Endothelial cell of umbilical vein (primary cell): ENCODE measurements at places on chromosomes 6 and 20. TPM values are rescaled to one million over a fixed set of nuclear protein-coding genes. Genes with fewer than 3 reads are reported as not detected.

DNA sequence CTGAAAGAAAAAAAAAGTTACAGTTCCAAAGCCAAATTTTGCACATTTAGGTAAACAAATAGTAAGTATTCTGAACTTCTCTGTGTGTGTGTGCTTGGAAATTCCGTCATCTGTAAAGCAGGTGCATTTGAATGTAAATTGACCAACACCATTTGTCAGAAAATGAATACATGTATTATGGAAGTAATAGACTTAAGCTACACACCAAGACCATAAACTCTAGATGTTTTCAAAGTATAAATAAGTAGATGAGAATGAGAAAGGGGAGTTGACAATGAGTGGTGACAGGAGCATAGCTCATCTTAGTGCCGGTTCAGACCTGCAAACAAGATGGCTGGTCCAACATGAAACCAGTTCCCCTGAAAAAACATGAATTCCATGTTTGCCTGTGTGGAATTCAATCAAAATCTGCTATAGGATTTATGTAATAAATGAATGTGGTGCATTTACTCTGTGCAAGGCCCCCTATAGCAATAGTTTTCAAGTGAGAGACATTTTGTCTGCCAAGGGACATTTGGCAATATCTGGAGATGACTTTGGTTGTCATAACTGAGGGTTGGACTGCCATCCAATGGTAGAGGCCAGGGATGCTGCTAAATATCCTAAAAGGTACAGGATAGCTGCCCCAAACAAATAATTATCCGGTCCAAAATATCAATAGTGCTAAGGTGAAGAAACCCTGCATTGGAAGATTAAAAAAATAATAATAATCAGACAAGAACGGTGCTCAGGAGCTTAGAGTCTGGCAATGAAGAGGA, 11.0 kb upstream of the FILIP1 start:
- H3K27ac ChIP-seq: no peak overlapping the region
- no peaks in the 10 kb centered on the region for H3K27me3 ChIP-seq

GRCh38 chr6:155530219-155530834, 74.7 kb upstream of the NOX3 start:
- H3K36me3 ChIP-seq: no peaks in the 10 kb centered on the region
- no peaks in the 10 kb centered on the region for H3K27me3 ChIP-seq
- peak overlapping the region; percentile 83 for H3K27ac ChIP-seq
- peak; percentile 77 for DNase-seq

DNA sequence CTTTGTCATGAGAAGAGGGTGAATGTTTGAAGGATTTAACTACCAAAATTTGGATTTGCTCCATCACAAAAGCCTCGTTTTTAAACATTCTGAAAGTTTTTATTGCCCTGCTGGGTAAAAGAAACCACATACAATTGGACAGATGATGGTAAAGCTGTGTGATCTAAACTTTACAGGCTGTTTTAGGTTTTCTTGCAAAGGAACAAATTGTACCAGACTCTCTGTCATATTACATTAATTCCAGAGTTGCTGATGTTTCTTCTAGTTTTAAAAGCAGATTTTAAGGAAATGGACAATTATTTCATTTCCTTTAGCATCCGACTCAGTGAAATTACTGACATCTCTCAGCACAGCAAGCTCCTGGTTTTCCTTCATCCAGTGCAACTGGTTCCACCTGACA, 53.2 kb downstream of the CRYBG1 start:
- no peak overlapping the region for H3K27ac ChIP-seq
- no peak for DNase-seq
- no peak overlapping the region for H3K4me3 ChIP-seq
- H3K27me3 ChIP-seq: no peaks in the 10 kb centered on the region
- no peaks in the 10 kb centered on the region for H3K4me1 ChIP-seq

- no peak overlapping the region for H3K27ac ChIP-seq
- no peaks in the 10 kb centered on the region for H3K36me3 ChIP-seq
- no peaks in the 10 kb centered on the region for H3K4me1 ChIP-seq
- H3K4me3 ChIP-seq: no peak overlapping the region
- DNase-seq: no peak
These were observed 14.5 kb upstream of the CSNK2A1 start for GRCh38 chr20:558117-558516.

The COL19A1 gene
- total RNA-seq: not detected in 2 replicates

The KCNS1 gene
- 0.23 and 0.29 TPM in 2 replicates for total RNA-seq
